HCEC 1CT (cell line): ENCODE measurements at places on chromosomes 5 and 9.

DNA sequence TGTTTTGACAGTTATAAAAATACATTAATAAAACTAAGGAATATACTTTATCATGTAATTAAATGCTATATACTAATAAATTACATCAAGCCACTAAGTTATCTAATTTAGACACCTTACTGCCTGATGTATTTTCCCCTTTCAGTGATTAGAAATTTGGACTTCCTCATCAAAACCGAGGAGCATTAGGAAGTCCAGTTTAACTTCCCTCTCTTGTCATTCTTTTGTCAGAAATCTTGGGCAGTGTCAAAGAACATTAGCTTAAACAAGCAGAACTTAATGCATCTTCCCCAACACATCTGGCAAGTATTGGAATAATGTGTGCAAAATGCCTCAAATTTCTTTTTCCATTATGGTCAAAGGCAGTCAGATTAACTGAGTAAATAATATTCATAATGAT, 81.6 kb downstream of the PLPP1 start:
- DNase-seq = no peak

DNA sequence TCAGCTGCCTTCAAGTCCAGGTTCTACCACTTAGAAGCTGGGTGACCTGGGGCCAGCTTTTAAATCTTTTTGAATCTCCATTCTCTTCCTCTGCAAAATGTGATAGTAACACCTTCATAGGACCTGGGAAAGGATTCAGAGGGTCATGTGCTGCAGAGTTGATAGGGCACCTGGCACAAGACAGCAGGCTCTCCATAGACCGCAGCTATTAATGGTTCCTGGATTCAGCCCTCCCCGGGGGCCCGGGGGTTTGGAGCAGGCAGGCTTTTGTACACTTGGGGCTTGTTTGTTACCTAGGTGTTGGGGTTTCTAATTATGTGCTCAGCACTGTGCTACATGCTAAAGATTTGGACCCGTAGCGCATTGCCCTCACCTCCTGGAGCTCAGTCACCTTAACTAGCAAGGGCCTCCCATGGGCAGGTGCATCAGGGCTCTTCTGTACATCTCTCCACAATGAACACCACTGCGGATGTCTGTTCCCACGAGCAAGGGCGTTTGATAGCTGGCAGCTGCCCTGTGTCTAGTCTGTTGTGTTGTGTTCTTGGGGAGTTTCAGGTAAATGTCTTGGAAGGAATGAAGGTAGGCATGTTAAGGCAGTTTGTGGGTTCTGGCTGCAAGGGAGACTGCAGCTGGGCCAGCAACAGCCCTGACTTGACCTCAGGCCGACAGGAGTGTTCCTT, 12.1 kb downstream of the PRRC2B start:
- no peak for DNase-seq

DNA sequence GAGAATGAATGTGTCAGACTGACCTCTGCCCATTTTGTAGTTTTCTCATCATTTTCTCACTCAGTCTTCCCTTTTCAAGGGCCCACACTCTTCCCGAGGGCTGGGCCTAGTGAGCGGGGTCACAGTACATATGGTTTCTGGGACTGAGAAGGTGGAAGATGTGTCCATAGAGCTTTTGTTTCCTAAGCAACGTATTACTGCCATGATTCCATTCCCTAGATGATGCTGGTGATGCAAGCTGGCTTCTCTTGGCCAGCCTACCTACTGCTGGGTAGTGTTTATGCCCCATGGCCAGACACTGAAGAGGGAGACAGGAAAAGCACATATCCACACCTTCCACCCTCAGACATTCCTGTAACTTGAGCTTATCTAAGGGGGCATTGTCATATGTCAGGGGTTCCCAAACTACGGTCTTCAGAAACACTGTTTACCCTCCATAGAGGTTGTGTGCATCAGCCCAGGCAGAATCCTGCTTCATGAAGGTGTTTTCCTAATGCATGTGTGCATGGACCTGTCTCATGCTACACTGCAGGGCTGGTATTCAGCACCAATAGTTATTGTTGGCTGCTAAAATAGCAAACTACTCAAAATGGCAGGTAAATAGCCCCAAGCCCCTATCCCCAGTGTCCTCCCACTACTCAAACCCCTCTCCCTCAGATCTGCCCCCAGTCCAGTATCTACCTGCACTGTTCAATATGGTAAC, 9.5 kb downstream of the IRF1 start:
- DNase-seq = no peak

DNA sequence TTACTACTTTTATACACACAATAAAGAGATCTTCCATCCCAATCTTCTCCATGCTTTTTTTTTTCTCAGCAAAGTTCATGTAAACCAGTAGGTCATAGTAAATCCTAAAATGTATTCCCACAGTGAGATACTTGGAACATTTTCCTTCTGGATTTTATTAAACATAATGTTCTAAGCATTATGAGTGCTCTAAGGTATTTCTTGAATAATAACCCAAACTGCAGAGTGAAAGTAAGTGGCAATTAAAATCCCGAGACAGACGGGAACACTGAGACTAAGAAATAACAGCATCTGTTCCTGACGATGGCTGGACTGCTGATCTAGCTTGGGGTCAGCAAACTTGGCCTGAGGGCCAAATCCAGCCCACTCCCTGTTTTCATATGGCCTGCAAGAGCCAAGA, 359.8 kb downstream of the ARL15 start:
- DNase-seq = no peak

GRCh38 chr5:124796495-124796894, 50.1 kb upstream of the ZNF608 start:
- DNase-seq = no peak

DNA sequence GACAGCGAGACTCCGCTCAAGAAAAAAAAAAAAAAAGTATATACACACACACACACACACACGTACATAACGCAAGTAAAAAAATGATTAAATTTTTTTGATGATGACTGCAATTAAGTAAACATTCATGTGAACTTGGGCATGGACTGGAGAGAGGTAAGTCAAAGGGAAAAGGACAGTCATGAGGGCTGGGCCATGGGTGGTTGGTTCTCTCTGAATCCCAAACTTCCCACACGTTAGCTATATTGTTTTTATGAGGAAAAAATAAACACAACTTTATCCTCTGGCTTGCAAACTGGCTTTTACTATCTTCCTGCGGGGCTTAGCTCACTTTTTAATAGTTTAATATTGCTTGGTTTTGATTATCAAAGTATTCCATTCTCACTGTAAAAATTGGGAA, 53.7 kb downstream of the GOLM1 start:
- no peak for DNase-seq

GRCh38 chr9:120734607-120735410, 20.5 kb upstream of the MEGF9 start:
- DNase-seq = no peak

DNA sequence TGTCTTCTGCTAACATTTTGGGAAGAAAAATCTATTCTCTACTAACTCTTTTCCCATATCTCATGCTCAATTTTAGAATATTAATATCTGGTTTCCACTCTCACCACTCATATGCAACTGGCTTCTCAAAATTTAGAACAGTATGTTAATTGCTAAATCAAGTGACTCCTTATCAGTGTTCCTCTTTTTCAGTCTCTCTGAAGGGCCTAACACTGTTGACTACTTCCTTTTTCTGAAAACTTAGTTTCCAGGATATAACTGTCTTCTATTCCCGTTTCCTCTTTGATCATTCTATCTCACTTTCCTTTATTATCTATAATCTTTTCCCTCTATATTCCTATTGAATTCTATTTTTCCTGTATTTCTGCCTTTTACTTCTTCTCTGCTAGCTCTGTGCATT, 1717.2 kb upstream of the C9orf72 start:
- no peak for DNase-seq
